ENCODE measurements at places on chromosomes 6 and 20. TPM values are rescaled to one million over a fixed set of nuclear protein-coding genes. Genes with fewer than 3 reads are reported as not detected.

GRCh38 chr6:124955108-124955856, 7.0 kb upstream of the RNF217 start:
- H3K36me3 ChIP-seq = no peaks in the 10 kb centered on the region
- H3K4me1 ChIP-seq = peaks cover under 1% of the 10 kb centered on the region
- DNase-seq = no peak
- H3K27ac ChIP-seq = no peak overlapping the region
- H3K27me3 ChIP-seq = no peaks in the 10 kb centered on the region
- H3K4me3 ChIP-seq = no peak overlapping the region

DNA sequence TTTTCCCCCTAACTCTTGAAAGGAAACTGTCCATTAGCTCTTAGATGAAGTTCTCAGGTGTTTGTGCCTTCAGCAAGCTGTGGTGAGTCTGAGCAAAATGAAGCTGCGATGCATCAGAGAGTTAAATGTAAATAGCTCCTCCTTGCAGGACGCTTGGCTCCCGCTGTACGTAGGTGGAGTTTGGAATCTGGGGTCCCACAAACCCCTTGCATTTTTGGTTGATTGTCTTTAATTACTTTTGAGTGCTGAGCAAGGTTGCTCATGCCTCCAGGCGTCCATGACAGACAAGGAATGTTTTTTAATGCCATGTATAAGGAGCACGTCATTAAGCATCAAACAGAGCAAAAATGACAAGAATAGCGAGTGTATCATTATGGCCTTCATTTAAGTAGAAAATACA, 300.5 kb downstream of the TFAP2C start:
- H3K27ac ChIP-seq = no peak overlapping the region
- H3K36me3 ChIP-seq = no peaks in the 10 kb centered on the region
- peaks cover 15% of the 10 kb centered on the region for H3K4me1 ChIP-seq
- no peaks in the 10 kb centered on the region for H3K27me3 ChIP-seq
- no peak for DNase-seq

DNA sequence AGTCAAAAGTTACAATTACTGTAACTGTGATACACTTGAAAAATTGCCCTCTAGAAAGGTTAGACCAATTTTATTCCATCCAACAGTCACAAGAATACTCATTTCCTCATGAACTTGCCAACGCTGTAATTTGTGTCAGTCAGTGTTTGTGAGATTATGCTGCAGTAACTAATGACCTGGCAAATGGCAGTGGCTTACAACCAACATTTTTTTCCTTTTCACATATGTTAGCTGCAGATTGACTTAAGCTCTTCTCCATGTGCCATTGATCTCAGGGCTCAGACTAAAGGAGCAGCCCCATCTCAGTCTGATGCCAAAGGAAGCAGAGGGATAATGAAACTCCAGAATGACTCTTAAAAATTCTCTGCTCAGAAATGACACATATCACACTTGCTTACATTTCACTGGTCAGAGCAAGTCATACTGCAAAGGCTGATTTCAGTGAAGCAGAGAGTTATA, 92.3 kb upstream of the ELOVL5 start:
- no peak overlapping the region for H3K27ac ChIP-seq
- DNase-seq = no peak
- H3K4me1 ChIP-seq = peaks cover 28% of the 10 kb centered on the region
- H3K4me3 ChIP-seq = no peak overlapping the region
- no peaks in the 10 kb centered on the region for H3K36me3 ChIP-seq

Gene CLDN20
- not detected for total RNA-seq

Gene PACSIN1
- 2.3 TPM for total RNA-seq
